Stimulated activated naive CD8-positive, alpha-beta T cell treated with anti-CD3 and anti-CD28 coated beads, Interleukin-15, amount 100 ng/mL, for 72 hours (primary cell): ENCODE measurements at places on chromosomes 5 and 9.

- no peak for DNase-seq
Observed at GRCh38 chr5:5783021-5783420, 360.5 kb downstream of the ICE1 start.

- DNase-seq, result no peak
Observed at GRCh38 chr5:126368239-126368812, 54.9 kb upstream of the GRAMD2B start.

DNA sequence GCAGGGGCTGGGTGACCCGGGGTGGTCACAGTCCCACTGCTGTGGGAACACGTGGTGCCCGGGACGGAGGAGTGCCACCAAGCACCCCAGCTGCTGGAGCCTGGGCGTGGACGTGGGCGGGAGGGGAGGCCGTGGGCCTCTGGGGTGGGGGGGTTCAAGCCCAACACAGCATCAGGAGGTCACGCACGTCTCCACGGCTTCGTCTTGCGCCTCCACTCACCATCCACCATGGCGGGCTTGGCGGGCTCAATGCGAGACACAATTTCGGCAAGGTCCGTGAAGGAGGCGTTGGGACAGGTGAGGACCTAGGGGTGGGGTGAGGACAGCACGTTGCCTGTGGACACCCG, 2.2 kb upstream of the NSMF start:
- DNase-seq, result no peak

DNA sequence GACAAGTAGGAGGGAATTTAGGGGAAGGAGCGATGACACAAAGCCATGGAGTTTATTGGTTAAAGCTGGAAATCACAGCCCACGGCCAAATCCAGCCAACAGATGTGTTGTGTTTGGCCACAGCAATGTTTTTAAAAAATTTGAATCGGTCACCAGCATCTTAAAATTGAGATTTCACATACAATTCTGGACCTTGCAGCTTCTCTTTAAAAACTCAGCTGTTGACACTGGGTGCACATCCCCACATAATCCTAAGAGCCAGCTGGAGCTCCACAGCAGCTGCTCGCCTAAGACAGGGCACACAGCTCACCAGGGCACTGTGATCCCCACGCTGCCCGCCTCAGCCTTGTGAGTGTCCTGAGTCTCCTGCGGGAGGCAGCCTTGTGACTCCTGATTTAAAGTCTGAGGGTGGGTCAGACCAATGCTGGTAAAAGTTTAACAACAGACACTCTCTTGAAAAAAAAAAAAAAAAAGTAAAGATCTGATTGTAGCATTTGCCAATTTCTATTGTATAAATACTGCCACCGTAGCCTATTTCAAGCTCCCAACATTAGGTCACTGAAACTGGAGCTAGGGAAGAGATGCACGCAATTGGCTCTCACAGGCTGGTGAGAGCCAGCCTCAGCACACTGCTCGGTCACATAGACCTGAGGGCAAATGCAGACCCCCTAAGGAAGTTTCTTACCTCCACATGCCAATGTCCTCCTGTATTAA, 124.8 kb downstream of the HSD17B3 start:
- DNase-seq, result no peak

- DNase-seq, result no peak
Observed at GRCh38 chr9:4690144-4690543, 10.8 kb downstream of the CDC37L1 start.

DNA sequence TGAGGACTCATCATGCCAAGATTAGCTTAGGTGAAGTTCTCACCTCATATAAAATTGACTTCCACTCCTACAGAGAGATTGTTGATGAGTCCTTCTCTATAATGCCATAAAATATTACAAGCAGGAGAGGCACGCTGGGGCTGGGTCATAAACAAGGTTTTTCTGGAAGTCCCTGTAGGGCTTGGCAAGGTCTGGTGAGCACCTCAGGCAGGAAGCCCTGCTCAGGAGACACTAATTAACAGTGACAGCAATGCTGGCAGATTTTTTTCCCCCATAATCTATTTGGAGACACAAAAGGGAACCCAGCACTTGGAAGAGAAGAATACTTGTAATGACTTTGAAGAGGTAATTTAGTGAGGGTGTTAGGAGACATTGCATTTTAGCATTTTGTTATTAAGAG, 118.7 kb downstream of the DIRAS2 start:
- no peak for DNase-seq

DNA sequence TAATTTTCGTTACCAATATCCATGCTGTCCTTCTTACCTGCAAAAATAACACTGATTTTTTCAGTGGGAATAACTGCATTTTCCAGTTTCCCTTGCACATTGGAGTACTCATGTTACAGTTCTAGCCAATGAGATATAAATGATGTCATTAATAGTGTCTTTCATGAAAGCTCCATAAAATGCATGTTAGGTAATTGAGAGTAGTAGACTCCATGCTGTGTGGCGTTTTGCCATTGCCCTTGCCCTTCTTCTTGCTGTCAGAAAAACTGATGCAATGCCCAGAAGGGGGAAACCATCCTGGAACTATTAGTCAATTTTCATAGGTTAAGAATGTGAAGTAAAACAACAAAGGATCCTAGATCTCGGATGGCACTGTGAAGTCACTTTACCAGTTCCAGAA, 1765.3 kb downstream of the EFNA5 start:
- DNase-seq, result no peak

DNA sequence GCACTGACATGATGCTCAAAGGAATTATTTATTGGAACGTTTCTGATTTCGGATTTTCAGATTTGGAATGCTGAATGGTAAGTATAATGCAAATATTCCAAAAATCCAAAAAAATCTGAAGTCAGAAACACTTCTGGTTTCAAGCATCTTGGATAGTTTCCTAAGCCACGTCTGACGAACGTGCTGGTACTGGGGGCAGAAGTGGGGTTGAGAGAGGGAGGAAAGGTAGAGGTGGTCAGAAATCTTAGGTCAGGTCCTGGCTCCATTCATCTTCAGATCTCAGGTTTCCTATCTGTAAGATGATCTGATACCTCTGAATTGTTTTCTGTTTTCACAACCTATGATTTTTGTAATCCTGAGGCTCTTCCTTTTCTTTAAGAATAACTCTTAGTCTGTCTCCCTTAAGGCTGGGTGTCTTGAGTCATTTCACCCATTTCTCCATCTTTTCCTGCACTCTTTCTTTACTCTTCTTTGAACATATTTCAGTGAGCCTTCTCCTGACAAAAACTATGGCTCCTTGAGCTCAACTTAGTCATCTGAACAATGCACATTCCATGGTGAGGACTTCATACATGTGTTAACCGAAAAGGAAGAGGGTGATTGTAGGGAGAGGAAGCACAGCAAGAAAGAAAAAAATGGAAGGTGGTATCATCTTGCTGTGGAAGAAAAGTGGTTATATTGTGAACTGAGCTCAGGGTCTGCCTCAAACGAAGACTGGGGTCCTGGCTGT, 3.3 kb downstream of the SGCD start:
- DNase-seq, result no peak

- DNase-seq, result no peak
Observed at GRCh38 chr5:9820691-9821449, 190.7 kb upstream of the TAS2R1 start.

DNA sequence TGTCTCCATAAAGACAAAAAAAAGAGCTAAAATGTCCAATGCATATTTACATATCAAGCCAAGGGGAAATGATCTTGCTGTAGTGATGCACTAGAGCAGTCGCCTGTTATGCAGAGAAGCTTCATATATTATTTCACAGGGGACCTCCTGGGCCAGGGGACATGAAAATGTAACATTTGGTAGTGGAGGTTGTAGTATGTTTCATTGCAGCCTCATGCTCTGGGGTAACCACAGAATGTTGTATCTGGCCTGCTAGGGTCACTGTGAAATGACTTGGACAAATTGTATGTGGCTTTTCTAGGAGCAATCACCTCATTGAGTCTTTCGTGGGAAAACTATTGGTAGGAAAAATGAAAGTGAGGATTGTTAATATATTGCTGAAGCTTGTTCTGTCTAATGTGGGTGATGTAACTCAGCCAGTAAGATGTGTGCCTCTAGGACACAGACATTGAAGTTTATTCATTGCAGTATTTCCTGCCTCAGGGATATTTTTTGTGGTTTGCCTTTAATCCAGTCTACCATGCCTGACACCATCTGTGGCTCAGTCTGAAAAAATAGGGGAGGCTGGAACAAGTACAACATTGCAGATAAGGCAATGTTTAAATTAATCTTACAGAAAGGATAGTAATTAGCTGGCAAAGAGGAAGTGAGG, 430.8 kb upstream of the TNC start:
- DNase-seq, result no peak

DNA sequence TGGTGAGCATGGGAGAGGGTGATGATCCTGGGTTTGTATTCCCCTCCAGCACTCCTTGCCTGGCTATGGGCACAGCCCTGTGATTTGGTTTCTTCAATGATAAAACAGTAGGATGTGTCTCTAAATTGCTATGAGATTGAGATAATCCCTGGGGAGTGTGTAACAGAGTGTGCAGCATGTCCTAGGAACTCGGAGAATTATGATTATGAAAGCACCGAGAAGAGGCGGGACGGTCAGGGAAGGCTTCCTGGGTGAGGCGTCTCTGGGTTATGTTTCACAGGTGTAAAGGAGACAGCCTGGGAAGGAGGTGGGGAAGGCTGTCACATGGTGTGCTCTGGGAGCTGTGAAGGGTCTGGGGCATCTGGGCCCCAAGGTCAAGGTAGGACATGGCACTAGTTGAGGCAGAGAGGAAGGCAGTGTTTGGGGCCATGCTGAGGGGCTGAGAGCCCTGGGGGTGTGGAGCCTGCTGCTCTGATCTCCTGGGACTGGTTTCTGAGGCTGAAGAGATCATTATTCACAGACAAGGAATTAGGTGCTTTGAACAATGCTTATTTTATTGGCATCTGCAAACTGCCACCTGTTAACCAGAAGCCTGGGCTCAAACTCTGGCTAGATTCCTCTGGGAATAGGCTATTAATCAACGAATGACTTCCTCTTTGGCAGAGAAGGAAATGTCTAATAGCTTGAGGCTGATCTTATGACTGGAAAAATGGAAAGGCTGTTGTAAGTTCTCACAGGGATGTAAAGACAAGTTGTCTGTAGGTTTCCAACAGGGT, 73.8 kb upstream of the IL12B start:
- DNase-seq, result no peak

DNA sequence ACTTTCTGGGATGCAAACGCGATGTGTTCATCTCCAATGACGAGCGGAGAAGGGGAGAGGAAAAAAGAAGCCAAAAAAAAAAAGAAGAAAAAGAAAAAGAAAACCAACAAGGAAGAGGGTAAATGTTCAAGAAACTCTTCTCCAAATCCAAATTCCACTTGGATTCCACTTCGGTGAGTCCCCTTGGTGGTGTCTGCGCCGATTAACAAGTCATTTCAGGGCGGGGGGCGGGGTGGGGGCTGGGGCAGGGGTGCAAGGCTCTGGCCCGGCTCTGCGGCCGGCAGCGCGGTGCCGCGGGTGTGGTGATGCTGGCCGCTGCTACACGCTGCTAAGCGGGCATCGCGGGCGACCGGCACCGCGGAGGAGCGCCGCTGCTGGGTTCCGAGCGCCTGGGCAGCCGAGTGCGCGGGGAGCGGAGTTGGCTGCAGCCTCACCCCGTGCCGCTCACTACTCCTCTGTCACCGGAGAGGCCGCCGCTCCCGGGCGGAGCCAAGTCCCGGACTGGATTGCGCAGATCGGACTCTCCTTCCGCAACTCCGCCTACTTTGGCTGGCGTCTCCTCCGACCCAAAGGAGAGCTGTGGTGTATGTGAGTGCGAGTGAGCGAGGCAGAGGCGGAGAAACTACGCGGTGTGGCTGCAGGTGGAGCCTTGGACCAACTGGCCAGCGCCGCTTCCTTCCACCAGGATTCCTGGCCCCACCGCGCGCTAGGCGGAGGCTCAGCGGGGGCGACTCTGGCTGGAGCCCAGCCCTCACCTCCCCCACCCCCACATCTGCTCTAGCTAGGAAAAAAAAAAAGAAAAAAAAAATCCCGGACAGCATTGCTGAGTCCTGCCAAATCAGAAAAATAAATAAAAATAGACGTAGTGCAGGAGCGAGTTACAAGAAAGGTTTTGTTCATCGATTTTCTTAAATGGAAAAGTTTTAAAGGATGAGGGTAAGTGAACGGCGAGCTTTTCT, at the start of gene SEMA6A:
TSS of gene SEMA6A (minus strand) at position 457 of the 959 bp plus-strand sequence. CDS start 69,879 bp downstream, outside the sequence.
- DNase-seq, result peak; percentile 81

GRCh38 chr5:149132474-149132873, 8.8 kb upstream of the ABLIM3 start:
- DNase-seq, result no peak

GRCh38 chr9:21789541-21790037, 12.8 kb upstream of the MTAP start:
- peak; percentile 62 for DNase-seq

- DNase-seq, result no peak
Observed at GRCh38 chr9:5382479-5382878, 42.8 kb upstream of the RLN1 start.

DNA sequence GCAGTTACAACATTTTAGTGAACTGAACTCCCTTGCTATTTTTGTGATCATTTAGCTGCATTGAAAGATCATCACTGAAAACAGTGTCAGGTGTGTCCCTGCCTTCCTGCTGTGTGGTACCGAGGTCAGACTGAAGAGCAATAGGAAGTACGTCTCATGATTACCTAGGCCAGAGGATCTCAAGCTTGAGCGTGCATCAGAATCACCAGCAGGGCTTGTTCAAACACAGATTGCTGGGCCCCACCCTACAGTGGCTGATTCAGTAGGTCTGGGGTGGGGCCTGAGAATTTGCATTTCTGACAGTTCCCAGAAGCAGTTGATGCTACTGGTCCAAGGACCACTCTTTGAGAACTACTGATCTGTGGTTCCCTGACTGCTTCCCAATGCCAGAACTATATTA, 159.6 kb downstream of the ACTL7B start:
- no peak for DNase-seq

GRCh38 chr5:164235300-164235891, 730.0 kb downstream of the MAT2B start:
- DNase-seq, result no peak

DNA sequence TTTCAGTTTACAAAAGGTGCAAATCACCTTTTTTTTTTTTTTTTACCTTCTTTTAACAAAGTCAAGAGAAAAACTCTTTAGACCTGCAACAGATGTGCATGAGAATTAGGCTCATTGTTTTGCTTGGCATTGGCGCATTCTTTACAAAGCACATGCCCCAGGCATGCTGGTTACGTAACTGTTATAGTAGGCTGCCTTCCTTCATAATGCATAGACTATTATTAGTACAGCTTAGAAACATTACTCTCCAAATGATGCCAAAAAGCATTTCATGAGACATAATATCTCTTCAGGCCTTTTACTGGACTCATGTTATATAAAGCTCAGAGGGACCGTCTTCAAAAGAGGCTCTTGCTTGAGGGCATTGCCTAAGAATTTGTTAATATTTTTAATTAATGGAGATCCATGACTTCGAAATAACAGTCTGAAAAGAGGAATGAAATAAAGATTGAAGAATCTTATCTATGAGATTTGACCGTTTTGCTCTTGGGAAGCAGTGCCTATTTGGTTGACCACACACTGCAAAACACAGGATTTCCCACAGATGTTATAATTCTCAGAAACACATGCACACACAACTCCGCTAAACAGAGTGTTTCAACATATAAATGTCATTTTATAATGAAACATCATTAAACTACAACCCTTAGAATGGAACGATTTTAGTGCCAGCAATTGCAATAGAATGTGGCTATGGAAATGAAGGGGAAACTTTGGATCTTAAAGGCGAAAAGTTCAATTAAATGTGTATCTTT, 478.7 kb downstream of the PRR16 start:
- no peak for DNase-seq

- DNase-seq, result no peak
Observed at GRCh38 chr5:106974272-106974671, 696.5 kb downstream of the EFNA5 start.

GRCh38 chr5:111017731-111018130, 53.8 kb upstream of the TSLP start:
- no peak for DNase-seq

GRCh38 chr9:84294241-84294950, 46.2 kb downstream of the SLC28A3 start:
- DNase-seq, result no peak
